ENCODE measurements at places on chromosomes 5 and 9. TPM values are rescaled to one million over a fixed set of nuclear protein-coding genes. Genes with fewer than 3 reads are reported as not detected.

GRCh38 chr5:168920019-168920810 lies 341.0 kb upstream of the PANK3 start:
- DNase-seq, result no peak

DNA sequence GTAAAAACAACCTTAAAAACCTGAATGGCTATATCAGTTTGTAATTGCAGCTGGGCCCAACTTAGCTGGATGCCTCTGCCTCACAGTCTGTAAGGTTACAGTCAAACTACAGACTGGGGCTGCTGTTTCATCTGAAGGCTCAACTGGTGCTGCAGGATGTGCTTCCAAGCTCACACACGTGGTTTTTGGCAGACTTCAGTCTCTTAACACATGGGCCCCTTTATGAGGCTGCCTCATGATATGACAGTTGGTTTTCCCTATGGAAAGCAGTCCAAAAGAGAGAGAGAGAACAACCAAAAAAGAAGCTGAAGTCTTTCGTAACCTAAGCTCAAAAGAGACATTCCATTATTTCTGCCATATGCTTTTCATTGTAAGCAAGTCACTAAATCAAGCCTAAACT lies 27.4 kb downstream of the CTSL start:
- no peak for DNase-seq

DNA sequence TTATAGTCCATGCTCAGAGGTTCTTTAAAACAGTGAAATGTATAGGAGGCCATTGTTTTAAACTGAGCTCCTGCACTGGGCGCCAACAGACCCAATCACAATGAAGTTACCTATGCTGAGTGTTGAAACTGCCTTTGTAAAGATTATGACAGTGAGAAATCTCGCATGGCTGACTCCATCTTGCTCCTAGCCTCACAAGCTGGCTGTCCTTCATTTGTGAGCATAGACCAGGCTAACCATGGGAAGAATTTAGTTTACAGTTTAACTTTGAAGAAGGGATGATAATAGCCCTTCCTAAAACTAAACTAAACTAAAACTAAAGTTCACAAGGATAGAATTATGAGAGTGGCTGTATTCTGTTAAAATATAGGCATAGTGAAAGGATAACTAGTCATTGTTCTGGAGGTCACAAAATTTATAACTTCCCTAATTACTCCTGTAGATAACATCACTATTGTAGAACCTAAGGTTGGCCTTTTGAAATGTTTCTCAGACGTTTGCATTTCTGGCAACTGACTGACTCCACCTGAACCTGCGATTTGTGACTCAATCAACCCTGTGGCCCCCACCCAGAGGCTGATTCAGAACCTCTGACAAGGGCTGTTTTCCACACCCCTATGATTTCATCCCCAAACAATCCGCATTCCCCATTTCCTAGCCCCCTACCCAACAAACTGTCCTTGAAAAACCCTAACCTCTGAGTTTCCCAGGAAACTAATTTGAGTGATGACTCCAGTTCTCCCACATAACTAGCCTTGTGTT lies 59.1 kb downstream of the HMHB1 start:
- no peak for DNase-seq

GRCh38 chr9:109328978-109329637 lies 8.2 kb upstream of the EPB41L4B start:
- DNase-seq, result peak; percentile 79

DNA sequence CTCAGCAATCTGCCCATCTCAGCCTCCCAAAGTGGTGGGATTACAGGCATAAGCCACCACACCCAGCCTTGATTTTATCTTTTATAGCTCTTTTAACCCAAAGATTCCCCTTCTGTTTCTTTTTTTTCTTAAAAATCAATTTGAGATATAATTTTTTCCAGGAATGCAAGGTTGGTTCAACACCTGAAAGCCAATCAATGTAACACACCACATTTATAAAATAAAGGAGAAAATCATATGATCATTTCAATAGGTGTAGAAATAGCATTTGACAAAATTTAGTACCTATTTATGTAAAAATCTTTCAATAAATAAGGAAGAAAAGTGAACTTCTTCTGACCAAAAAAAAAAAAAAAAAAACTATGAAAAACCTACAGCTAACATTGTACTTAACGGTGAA lies 3.7 kb upstream of the ASS1 start:
- DNase-seq, result no peak

DNA sequence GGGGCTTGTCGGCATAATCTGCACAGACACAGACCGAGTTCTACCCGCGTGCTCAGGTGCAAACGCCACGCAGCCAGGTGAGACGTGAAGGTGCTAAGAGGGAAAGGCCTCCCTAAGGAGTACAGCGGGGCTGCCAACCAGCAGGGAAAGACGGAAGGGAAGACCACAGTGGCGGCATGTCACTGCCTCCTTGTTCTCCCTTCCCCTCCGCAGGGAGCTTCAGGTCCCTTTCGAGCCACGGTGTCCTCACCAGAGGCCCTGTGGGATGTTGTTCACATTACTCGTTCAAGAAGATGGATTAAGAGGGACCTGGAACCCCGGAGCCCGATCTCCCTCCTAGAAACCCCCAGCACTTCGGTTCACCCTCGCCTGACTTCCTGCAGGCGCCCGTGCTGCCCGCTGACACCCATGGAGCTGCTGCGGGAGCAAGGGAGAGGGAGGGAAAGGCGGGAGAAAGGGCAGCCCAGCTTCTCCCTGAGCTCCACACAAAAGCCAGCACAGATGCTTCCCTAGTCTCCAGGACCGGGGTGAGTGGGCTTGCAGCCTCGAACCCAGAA lies 686 bp downstream of the BRD9 start:
- DNase-seq, result peak; percentile 67

- no peak for DNase-seq
Measured at GRCh38 chr9:86685556-86685955, 261.8 kb downstream of the GAS1 start.

DNA sequence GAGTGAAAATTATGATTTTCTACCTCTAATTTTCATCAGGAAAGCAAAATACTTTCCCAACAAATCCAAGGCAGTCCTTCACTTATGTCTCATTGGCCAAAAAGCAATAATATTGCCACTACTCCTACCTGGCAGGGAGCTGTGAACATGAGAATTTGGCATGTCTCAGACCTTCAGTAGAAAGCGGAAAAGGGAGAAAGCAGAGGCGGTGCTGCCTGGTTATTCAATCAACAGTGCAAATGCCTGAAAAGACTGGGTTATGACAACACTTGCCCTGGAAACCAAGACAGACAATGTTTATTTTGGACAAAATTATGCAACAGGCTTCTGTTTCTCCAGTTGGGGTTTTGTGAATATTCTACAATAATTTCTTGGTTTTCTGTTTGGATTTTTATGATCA lies 194.4 kb downstream of the TAF11L14 start:
- no peak for DNase-seq

GRCh38 chr9:34072410-34072809 lies 23.7 kb upstream of the UBAP2 start:
- DNase-seq, result no peak

Gene PTGER4
- total RNA-seq, result 3.5 TPM

Gene FABP6
- total RNA-seq, result not detected

Gene RMRP
- total RNA-seq, result 19,654 TPM

Gene FIBCD1
- total RNA-seq, result 2.2 TPM

Gene VAV2
- 11.4 TPM for total RNA-seq

Gene KIF12
- 0.11 TPM for total RNA-seq

Gene TRIM52
- 9.8 TPM for total RNA-seq

Gene FST
- 3.8 TPM for total RNA-seq

All from right cardiac atrium (tissue), 5 donors.